ENCODE measurements at places on chromosomes 7 and 10.

DNA sequence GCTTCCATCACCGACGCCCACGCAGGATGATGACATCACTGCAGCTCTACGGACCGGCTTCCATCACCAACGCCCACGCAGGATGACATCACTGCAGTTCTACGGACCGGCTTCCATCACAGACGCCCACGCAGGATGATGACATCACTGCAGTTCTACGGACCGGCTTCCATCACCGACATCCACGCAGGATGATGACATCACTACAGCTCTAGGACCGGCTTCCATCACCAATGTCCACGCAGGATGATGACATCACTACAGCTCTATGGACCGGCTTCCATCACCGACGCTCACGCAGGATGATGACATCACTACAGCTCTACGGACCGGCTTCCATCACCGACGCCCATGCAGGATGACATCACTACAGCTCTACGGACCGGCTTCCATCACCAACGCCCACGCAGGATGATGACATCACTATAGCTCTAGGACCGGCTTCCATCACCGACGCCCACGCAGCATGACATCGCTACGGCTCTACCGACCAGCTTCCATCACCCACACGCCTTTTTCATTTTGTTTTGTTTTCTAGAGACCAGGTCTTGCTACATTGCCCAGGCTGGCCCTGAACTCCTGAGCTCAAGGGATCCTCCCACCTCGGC lies 29.5 kb downstream of the GPER1 start:
- DNase-seq: no peak

DNA sequence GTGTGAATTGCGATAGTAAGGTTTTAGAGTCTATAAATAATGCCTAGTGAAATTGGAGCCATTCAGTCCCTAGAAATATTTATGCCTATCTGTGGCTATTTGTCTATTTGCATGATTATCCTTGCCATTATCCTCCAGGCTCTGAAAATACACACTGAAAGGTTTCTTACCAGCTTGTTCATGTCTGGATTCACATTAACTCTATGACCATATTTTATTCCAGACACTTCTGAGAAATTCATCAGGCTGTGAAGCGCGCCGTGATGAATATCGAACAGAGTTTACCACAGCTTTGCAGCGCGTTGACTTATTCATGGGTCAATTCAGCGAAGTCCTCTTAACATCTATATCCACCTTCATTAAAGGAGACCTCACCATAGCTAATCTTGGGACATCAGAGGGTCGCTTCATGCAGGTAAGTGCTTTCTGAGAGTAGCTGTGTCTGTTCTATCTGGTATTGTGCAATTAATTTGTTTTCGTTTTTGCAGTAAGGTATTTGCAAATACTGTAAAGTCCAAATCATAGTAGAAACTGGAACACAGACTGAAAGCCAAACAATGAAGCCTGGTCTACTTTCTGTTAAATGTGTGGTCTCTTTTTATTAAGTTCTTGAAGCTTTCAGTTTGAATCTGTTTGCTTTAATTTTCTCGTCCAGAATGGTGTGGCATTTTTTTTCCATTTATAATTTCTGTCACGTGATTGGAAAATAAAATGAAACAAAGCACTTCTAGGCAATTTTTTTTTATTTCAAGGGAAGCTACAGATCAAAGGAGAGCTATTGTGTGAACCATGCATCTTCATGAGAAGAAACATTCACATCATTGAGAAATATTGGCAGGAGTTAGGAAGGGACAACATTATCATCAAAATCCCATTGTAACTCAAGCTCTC lies 59.7 kb downstream of the MET start:
- no peak for DNase-seq

- no peak for DNase-seq
Observed at GRCh38 chr7:47492716-47493325, 89.1 kb downstream of the TNS3 start.

DNA sequence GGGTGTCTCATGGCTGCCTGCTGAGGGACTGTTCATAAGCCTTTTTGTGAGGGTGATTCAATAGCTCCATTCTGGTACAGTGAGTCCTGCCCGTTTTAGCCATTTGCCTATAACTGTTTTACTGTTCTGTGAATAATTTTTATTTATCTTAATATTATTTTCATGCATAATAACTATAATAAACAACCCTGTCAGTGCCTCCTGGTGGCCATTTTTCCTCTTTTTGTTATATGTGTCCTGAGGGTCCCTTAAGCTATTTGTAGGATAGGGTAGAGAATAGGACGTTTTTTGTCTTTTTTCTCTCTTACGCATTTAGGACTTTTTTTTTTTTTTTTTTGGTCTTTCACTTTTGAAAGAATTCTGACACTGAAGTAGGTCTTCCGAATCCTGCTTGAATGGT lies 2.9 kb downstream of the C1QL3 start:
- DNase-seq: no peak

- no peak for DNase-seq
Observed at GRCh38 chr7:106057962-106058927, 53.9 kb downstream of the SYPL1 start.
